Suprapubic skin (tissue), 4 donors: ENCODE measurements at places on chromosomes 12 and 14. TPM values are rescaled to one million over a fixed set of nuclear protein-coding genes. Genes with fewer than 3 reads are reported as not detected.

- H3K4me3 ChIP-seq, result no peak overlapping the region
- H3K27me3 ChIP-seq, result no peaks in the 10 kb centered on the region
- H3K4me1 ChIP-seq, result peaks cover 62% of the 10 kb centered on the region
- no peak for DNase-seq
- H3K36me3 ChIP-seq, result peaks cover 31% of the 10 kb centered on the region
These were observed 54.3 kb upstream of the SRSF5 start for GRCh38 chr14:69712599-69713088.

Gene DCTN2
- total RNA-seq, result 164 TPM

Gene KRT78
- total RNA-seq, result 77.2 TPM

DNA sequence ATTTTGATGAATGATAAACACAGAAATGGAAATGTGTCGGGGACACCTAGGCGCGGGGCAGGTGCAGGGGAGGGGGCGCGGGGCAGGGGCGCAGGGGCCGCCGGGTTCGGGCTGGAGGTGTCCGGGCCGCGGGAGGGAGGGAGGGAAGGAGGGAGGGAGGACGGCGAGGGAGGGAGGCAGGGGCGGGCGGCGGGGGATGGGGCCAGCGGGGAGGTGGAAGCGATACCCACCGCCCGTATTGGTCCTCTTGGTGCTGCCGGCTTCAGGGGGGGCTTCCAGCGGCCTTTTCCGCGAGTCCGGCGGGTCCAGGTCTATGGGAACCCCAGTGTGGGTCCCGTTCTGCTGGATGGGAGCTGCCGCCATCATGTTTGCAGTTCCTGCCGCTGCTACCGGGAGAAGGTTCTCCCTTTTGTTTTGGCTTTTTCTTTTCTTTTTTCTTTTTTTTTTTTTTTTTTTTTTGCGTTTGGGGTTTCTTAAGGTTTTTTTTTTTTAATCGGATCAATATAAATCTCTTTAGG is 703 bp downstream of the NOVA1 start:
- DNase-seq, result peak; percentile 77
- H3K4me1 ChIP-seq, result peaks cover 17% of the 10 kb centered on the region
- H3K27me3 ChIP-seq, result peaks cover 24% of the 10 kb centered on the region
- peak overlapping the region; percentile 75 for H3K4me3 ChIP-seq
- peak overlapping the region; percentile 92 for H3K27ac ChIP-seq
- no peaks in the 10 kb centered on the region for H3K36me3 ChIP-seq

Gene GABARAPL1
- 74.1 TPM for total RNA-seq

DNA sequence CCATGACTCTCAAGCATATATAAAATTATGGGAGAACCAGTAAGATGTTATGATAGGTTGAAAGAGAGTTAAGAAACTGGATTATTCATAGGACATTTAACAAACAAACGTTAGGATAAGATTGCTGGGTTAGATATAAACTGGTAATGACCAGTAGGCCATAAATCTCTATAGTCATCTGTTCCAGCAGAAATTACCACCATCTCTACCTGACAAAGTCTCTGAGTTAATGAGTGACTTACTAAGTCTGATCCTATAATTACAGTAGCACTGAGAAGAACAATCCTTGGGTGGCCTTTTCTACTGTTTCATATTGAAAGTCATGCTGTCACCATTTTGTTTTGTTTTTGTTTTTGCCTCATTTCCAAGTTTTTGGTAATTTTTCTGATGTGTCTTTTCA is 136.9 kb upstream of the CNOT2 start:
- no peaks in the 10 kb centered on the region for H3K27me3 ChIP-seq
- DNase-seq, result no peak
- no peaks in the 10 kb centered on the region for H3K4me1 ChIP-seq
- H3K27ac ChIP-seq, result no peak overlapping the region
- H3K36me3 ChIP-seq, result no peaks in the 10 kb centered on the region
- no peak overlapping the region for H3K4me3 ChIP-seq

DNA sequence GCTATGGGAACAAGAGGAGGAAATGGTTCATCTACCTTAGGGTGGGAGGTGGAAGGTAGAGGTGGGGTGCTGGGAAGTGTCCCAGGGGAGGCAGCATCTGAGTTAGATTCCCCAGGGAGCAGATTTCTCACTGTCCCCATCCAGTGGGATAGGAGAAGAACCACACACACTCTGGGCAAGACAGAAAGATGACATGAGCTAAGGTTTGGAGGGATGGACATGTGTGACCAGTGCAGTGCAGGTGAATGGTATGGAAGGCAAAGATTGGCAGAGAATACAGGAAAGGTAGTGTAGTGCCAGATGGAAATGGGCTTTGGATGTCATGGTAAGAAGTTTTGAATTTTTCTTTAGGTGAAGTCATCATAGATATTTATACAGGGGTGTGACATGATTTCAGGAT is 11.3 kb upstream of the DUSP6 start:
- no peaks in the 10 kb centered on the region for H3K36me3 ChIP-seq
- H3K4me3 ChIP-seq, result no peak overlapping the region
- no peak for DNase-seq

- no peaks in the 10 kb centered on the region for H3K27me3 ChIP-seq
- no peak for DNase-seq
- no peaks in the 10 kb centered on the region for H3K4me1 ChIP-seq
- no peak overlapping the region for H3K4me3 ChIP-seq
- no peak overlapping the region for H3K27ac ChIP-seq
These were observed 14.6 kb upstream of the PITPNM2 start for GRCh38 chr12:123165537-123165936.

DNA sequence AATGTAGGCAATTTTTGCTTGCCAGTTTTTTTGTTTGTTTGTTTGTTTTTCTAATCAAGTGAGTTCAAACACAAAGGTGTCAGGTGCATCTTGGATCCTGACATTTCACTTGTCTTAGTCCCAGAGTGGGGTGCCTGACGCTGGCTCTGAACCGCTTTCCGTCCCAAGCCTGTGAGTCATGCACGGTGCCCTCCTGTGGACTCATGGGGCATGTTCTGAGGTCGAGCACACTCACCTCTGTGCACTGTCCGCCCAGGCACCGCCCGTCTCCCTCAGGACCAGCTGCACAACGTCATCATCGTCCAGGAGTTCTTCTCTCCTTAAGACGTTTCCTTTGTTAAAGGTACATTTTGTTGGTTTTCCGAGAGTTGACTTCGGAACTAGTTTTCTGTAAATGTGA is 98.2 kb downstream of the GLT1D1 start:
- H3K4me3 ChIP-seq, result no peak overlapping the region
- no peak overlapping the region for H3K27ac ChIP-seq
- H3K27me3 ChIP-seq, result peaks cover 3% of the 10 kb centered on the region
- DNase-seq, result no peak
- no peaks in the 10 kb centered on the region for H3K36me3 ChIP-seq
- no peaks in the 10 kb centered on the region for H3K4me1 ChIP-seq

Gene NEUROD4
- not detected for total RNA-seq

GRCh38 chr12:105083551-105084105 is 630 bp downstream of the ALDH1L2 start:
- DNase-seq, result peak; percentile 81
- peaks cover 20% of the 10 kb centered on the region for H3K4me1 ChIP-seq
- no peaks in the 10 kb centered on the region for H3K36me3 ChIP-seq
- H3K27me3 ChIP-seq, result no peaks in the 10 kb centered on the region

GRCh38 chr14:87868920-87869319 is 124.1 kb downstream of the GALC start:
- no peaks in the 10 kb centered on the region for H3K27me3 ChIP-seq
- no peaks in the 10 kb centered on the region for H3K4me1 ChIP-seq
- peak overlapping the region; percentile 4 for H3K27ac ChIP-seq
- no peak for DNase-seq

DNA sequence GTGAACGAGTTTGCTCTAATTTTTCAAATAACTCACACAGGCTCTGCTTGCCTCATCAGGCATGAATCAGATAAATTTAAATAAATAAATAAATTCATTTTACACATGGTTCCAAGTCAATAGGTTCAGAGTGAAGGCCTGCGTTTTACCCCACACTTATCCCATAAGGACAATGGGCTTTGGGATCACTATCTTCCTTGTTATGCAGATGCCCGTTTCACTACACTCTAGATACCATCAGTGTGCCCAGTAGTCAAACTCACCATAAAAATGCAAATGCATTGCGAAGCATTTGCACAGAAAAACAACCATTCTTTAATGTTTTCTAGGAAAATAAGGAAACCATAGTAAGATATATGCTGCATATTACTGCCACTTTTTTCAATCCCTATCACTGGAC is 155.9 kb upstream of the CCDC196 start:
- no peaks in the 10 kb centered on the region for H3K36me3 ChIP-seq
- no peak overlapping the region for H3K4me3 ChIP-seq
- no peaks in the 10 kb centered on the region for H3K4me1 ChIP-seq
- H3K27me3 ChIP-seq, result no peaks in the 10 kb centered on the region
- DNase-seq, result no peak
- no peak overlapping the region for H3K27ac ChIP-seq

GRCh38 chr14:101120641-101121507 is 217.4 kb upstream of the RTL1 start:
- H3K27me3 ChIP-seq, result peaks cover 11% of the 10 kb centered on the region
- peak; percentile 78 for DNase-seq
- peak overlapping the region; percentile 22 for H3K4me3 ChIP-seq
- H3K27ac ChIP-seq, result no peak overlapping the region
- no peaks in the 10 kb centered on the region for H3K36me3 ChIP-seq
- no peaks in the 10 kb centered on the region for H3K4me1 ChIP-seq

GRCh38 chr12:62724947-62725451 is 210.0 kb downstream of the PPM1H start:
- no peak overlapping the region for H3K4me3 ChIP-seq
- H3K4me1 ChIP-seq, result peaks cover 39% of the 10 kb centered on the region
- peak overlapping the region; percentile 57 for H3K27ac ChIP-seq
- DNase-seq, result no peak

- H3K27ac ChIP-seq, result no peak overlapping the region
- peaks cover 3% of the 10 kb centered on the region for H3K4me1 ChIP-seq
- H3K4me3 ChIP-seq, result no peak overlapping the region
- H3K27me3 ChIP-seq, result no peaks in the 10 kb centered on the region
These were observed 89.5 kb downstream of the FBXL14 start for GRCh38 chr12:1504895-1505311.

Gene CLEC6A
- total RNA-seq, result not detected

DNA sequence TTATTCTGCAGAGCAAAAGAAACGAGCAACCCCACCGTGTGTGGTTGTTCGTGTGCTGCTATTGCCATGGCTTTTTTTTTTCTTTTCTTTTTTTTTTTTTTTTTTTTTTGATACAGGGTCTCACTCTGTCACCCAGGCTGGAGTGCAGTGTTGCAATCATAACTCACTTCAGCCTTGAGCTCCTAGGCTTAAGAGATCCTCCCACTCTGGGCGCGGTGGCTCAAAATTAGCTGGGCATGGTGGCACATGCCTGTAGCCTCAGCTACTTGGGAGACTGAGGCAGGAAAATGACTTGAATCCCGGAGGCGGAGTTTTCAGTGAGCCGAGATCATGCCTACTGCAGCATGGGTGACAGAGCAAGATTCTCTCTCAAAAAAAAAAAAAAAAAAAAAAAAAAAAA is 144.2 kb downstream of the ESR2 start:
- H3K36me3 ChIP-seq, result peaks cover 65% of the 10 kb centered on the region
- H3K4me1 ChIP-seq, result no peaks in the 10 kb centered on the region
- no peak overlapping the region for H3K4me3 ChIP-seq

DNA sequence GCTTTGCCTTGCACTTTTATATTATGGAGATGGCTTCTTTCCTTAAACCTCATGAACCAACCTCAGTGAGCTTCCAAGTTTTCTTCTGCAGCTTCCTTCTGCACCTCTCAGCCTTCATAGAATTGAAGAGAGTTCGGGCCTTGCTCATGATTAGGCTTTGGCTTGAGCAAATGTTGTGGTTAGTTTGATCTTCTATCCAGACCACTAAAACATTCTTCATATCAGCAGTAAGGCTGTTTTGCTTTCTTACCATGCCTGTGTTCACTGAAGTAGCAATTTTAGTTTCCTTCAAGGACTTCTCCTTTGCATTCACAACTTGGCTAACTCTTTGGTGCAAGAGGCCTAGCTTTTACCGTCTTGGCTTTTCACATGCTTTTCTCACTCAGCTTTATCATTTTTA is 125.4 kb downstream of the SNAPC1 start:
- peaks cover 8% of the 10 kb centered on the region for H3K27me3 ChIP-seq
- DNase-seq, result no peak
- H3K4me1 ChIP-seq, result no peaks in the 10 kb centered on the region
- H3K27ac ChIP-seq, result no peak overlapping the region

Gene NUP107
- 23.6 TPM for total RNA-seq

DNA sequence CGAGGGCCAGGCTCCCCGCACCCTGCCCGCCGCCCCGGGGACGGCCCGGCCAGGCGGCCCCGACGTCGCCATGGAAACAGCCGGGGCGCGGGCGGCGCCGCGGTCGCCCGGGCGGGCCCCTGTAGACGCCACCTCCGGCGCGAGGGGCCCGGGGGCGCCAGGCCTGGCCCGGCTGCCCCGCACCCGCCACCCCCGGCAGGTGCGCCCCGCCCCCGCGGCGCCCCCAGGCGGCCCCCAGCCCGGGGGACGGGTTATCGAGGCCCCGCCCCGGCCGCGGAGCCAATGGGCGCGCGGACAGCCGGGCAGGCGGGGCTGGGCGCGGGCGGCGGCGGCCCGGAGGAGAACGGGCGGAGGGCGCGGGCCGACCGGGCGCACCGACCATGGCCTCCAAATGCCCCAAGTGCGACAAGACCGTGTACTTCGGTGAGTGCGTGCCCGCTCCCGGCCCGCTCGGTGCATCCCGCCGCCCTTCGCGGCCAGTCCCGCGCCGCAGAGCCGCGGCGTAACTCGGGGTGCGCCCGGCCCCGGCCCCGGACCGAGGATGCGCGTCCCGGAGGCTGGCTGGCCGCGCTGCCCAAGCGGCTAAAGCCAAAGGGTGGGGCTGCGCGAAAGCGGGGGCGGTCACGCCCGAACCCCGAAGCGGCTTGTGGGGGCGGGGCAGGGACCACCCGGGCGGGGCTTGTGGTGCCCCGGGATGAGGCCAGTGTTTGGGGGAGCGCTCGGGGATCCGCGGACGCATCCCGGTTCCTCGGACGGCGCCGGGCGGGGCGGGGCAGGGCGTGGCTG is at the start of gene CRIP2:
Gene CRIP2 (plus strand): TSS at position 339 of the 786 bp plus-strand sequence. CDS start 42 bp downstream, at position 381.
- peak within 1 kb of the TSS; percentile 91 for H3K4me3 ChIP-seq
- DNase-seq, result peak; percentile 80
- H3K36me3 ChIP-seq, result peaks cover 18% of the 10 kb centered on the region
- H3K4me1 ChIP-seq, result peaks cover 60% of the 10 kb centered on the region

Gene SLC4A8
- not detected for total RNA-seq

GRCh38 chr12:108664338-108665258 is 30.9 kb upstream of the SELPLG start:
- H3K27ac ChIP-seq, result peak overlapping the region; percentile 88
- H3K36me3 ChIP-seq, result peaks cover 15% of the 10 kb centered on the region
- H3K4me1 ChIP-seq, result peaks cover 61% of the 10 kb centered on the region

- DNase-seq, result no peak
- H3K36me3 ChIP-seq, result no peaks in the 10 kb centered on the region
- no peak overlapping the region for H3K27ac ChIP-seq
- H3K4me1 ChIP-seq, result no peaks in the 10 kb centered on the region
These were observed 19.1 kb upstream of the BCL2L14 start for GRCh38 chr12:12051668-12052067.
